ENCODE measurements at places on chromosomes 7 and 10.

- no peak for DNase-seq
Measured at GRCh38 chr10:79905322-79906314, 43.3 kb downstream of the SFTPD start.

- peak; percentile 67 for DNase-seq
Measured at GRCh38 chr7:138752518-138753149, 45.2 kb upstream of the TMEM213 start.

- no peak for DNase-seq
Measured at GRCh38 chr7:36045830-36046341, 107.2 kb upstream of the EEPD1 start.

GRCh38 chr7:135322571-135323340 lies 89.1 kb downstream of the STRA8 start:
- DNase-seq: no peak

DNA sequence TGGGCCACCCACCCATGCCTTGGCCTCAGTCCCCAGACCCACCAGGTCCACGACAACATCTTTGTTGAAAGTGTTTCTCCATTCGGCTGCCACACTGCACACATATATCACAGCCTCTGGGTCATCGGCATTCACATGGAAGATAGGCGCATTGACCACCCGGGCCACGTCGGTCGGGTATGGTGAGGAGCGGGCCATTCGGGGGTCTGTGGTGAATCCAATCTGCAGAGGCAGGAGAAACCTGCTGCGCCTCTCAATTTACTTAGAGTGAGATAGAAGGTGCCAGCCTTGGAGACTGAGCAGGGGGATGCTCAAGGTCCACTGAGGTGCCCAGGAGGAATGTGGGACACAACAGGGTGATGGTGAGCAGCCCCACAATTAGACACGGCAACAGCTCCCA lies 16.4 kb downstream of the OGDHL start:
- no peak for DNase-seq

- DNase-seq: no peak
Measured at GRCh38 chr10:60224066-60224705, 165.5 kb downstream of the ANK3 start.

DNA sequence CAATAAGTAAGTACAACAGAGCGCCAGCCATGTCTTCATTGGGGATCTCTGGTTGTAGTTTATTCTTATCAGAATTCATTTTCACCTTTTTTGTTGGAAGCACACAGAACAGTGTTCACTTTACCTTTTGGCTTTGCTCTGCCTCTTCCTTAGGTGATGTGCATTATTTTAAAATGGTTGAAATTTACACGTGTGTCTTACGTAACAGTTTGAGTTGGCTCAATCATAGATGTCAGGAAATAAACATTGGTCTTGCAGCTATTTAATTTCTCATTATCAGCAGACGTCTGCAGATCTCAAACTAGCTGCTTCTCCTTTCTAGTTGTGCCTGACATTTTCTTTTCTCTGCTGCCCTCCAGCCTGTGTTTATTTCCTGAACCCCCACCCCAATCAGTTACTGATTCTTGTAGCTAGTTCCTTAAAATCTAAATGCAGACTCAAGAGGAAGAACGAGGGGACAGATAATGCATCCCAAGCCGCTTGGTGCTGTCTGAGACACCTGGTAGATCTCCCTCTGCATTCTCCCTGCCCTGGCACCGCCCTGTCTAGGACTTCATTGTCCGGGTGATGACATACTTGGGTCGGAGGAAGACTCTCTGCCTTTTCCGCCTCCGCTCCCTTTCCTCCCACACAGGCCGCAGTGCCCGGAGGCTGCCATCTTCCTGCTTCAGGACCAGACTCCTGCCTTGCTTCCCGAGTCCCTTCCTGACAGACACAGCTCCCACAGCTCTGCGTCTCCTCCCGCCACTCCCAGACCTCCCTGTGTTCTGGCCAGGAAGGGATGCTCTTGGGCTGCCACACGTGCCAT lies 108.2 kb downstream of the ANKRD61 start:
- DNase-seq: no peak

DNA sequence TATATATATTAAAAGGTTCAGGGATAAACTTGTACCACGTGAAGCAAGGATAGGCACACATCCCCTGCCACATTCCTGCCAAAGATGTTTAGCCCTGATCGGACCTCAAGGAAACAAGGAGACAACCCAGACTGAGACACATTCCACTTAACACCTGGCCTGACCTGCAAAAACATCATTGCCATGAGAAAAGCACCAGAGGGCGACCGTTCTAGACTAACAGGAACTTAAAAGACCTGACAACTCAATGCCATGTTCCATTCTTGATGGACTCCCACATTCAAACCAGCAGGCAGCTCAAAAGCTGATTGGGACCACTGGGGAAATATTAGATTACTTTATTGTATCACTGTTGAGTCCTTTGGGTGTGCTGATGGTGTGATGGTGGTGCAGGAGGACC lies 8.1 kb upstream of the PDGFA start:
- DNase-seq: no peak

- no peak for DNase-seq
Measured at GRCh38 chr7:149598721-149599308, 101.2 kb upstream of the ZNF746 start.

DNA sequence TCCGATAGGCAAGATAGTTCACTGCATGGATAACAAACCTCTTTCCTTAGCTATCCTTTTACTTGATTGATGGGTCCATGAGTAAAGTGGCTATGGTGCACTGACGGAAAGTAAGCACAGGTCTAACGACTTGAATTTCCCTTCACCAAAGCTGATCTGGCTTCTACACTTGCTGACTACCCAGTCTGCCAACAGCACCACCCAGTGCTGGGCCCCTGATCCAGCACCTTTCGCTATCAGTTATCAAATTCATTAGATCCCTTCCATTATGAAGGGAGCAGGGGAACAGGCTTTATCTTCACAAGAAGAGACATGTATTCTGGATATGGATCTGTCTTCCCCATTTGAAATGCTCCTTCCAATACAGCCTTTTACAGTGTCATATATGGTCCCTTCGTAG lies 855.9 kb downstream of the GRID1 start:
- DNase-seq: no peak

GRCh38 chr10:33333260-33334101 lies 986 bp downstream of the NRP1 start:
- no peak for DNase-seq

- no peak for DNase-seq
Measured at GRCh38 chr10:47035171-47035818, 124.1 kb downstream of the PTPN20 start.

DNA sequence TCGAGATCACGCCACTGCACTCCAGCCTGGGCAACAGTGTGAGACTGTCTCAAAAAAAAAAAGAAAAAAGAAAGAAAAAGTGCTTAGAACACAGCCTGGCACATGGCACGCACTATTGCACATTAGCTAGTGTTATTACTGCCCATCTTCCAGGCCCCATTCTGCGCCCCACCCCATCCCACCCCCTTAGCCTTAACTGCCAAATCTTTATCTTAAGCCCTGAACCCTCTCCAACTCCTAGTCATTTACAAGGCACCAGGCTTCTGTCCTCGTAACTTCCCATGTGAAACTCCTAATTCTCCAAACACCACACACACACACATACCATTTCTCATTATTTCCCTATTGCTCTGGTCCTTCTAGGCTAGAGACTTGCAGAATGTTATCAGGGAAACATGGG lies 4.8 kb downstream of the FRAT2 start:
- no peak for DNase-seq

DNA sequence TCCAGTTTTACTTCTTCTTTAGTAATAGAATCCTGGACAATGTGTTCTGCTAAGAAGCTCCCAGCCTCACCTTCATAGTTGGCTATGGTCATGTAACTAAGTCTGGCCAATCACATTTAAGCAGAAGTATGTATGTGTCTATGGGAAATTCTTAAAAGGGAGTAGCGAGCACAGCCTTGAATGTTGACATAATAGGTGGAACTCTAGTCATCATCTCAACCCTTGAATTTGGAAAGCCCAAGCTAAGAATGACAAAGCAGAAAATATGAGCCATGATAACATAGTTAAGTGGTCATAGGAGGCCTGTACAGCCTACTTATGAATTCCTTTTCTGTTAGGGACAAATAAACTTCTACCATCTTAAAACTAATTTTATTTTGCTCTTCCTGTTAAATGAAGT lies 134.1 kb downstream of the MAGI2 start:
- no peak for DNase-seq

DNA sequence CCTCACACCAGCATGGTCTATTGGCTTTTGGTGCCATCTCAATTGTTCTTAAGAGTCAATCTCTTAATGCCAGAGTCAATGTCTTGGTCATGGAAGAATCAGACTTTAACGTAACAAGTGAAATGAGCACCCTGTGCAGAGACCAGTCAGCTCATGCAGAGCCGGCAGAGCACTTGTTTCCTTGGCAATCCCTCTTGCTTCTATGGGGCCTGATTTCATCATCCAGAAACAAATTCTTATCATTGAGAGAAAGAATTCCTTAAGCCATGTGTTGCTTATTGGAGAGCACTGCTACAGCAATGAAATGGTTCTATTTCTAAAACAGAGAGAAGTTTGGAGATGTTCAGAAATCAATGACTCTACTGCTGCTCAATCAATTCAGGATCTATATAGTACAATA lies 212.8 kb downstream of the IPMK start:
- no peak for DNase-seq

DNA sequence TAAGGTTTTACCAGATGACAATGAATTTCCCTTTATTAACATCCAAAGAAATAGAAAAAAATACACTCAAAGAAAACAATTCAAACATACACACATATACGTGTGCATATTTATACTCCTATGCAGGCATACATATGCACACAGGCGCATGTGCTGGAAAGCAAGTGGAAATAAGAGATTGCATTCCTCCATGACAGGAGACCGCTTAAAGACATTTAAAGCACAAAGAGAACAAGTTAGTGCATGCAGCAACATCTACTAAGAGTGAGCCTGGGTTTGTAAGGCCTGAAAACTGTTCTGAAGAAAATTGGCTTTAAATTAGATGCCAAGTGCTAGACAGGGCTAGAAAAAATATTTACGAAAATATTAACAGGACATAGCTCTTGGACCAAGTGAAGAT lies 40.1 kb upstream of the PPP1R17 start:
- no peak for DNase-seq

GRCh38 chr10:125396676-125397075 lies 236.3 kb upstream of the CTBP2 start:
- no peak for DNase-seq

- no peak for DNase-seq
Measured at GRCh38 chr10:127854769-127855590, 37.8 kb downstream of the CLRN3 start.

DNA sequence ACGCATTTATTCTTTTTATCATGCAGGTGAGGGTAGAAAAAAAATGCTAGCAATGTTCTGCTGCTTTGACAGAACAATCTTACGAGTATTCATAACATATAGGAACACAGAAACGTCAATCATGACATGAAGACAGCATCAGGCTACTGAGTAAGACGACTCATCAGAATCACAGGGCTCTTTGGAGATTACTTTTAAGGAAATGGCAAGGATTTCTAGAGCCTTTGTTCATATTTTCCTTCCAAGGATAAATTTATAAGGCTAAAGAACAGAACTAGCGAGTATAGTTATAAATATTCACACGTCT lies 39.8 kb upstream of the DNAJC1 start:
- DNase-seq: no peak

GRCh38 chr7:149085866-149086265 lies 4.7 kb downstream of the ZNF786 start:
- DNase-seq: no peak

DNA sequence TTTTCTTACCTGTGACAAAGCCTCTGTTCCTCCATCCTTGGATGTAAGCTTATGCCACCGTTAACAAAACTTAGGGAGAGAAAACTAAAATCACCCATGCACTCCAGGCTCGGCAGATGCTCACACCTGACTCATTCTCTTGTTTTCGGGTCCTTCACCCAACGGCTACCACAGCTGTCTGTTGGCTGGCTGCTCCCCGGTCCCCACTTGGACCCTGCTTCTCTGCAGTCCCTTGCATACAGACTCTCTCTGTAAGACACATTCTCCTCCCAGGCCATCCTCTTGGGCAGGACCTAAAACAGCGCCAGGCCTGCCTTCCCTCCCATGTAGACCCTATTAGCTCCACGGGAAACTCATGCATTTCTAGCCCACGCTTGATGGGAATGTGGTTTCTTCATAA lies 12.1 kb upstream of the INHBA start:
- no peak for DNase-seq

DNA sequence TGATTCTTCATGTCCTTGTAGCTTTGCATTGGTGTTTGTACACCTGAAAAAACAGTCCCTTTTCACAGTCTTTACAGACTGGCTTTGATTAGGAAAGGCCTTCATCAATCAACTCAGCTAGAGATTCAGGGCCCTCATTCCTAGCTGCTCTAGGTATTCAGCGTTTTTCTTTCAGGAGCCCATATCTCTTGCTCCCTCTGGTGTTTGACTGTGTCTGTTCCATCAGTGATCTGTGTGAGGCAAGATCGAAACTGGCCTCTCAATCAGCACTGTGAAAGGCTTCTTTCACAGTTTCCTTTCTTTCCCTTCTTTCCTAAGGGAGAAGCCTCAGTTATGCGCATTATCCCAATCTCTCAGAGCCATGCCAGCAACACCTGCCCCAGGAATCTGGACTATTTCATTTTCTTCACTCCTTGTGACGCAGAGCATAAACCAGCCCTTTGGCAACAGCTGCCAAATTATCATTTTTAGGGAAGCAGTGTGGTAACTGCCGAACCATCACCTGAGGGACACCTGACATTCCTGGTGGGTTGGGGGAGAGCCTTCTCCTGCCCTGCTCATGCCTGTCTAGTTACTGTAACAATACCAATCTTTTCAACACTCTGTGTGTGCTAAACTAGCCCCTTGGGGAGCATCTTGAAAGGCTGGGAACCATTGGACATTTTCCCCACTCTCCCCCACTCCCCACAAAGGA lies 75.7 kb upstream of the CCDC71L start:
- DNase-seq: peak; percentile 64

DNA sequence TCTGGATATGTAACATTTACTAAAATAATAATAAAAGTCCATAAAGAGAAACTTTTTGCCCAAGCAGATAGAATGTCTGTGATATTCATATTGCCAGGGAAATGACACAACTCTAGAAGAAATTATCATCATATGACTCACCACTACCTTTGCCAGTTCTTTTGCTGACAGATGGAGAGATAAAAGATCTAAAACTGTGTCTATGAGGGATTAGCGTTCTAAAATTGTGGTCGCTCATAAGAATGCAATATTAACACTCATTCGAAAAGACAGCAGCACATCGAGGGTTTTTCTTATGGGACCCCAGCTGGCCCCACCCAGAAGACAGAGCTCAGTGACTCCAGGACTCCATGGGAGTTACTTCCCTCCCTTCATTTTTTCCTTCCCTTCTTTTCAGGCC lies 16.6 kb upstream of the LANCL2 start:
- DNase-seq: no peak

DNA sequence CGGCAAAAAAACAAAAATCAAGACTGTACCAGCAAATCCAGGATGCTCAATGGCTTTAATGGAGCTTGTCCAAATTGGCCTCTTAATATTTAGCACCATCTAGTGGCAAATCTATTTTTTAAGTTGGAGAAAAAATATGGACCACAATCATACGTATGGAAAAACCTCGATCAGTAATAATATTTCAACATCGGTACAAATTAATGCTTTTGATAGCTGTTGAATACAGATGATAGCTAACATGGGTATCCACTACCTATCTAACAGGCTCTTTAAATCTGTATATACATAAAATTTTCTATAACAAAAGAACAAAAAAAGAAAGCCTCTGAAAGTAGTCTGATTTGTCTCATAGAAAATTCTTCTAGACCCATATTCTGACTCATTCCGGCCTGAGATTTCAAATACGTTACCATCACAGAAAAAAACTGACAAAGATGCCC lies 29.2 kb downstream of the COA1 start:
- no peak for DNase-seq

GRCh38 chr10:120077707-120078492 lies 185.4 kb downstream of the SEC23IP start:
- DNase-seq: no peak

Measured in natural killer cell treated with Interleukin-12 subunit alpha and Interleukin-12 subunit beta and Interleukin-15 and Interleukin-18, amount 100 ng/mL, for 72 hours (primary cell).